ENCODE measurements at places on chromosomes 7 and 10.

GRCh38 chr7:47556511-47557180 lies 25.3 kb downstream of the TNS3 start:
- no peak for DNase-seq

DNA sequence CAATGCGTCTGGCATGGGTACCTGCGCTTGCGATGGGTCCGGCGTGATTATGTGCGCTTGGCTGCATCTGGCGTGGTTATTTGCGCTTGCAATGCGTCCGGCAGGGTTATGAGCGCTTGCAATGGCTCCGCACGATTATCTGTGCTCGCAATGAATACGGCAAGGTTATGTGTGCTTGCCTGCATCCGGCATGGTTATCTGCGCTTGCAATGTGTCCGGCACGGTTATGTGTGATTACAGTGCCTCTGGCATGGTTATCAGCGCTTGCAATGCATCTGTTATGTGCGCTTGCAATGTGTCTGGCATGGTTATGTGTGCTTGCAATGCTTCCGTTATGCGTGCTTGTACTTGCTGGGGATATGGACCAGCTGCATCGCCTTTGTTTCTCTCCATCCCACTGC lies 37.7 kb downstream of the RBAK start:
- no peak for DNase-seq

DNA sequence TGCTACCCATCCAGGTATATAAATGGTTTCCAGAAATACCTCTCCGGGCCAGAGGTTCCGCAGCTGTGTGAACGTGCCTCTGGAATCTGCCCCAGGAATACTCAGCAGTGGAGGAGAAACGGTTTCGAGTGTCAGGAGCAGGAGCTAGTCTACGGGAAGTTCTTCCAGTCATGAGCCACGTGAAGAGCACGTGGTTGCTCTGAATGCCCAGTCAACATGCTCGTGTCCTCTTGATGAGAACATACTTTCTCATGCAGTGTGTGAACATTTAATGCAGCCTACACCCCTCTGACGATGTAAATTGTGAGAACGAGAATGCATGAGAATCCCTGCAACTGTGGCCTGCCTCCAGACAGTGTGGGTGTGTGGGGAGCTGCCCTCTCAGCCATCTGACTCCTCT lies 277.0 kb upstream of the SHH start:
- DNase-seq = no peak

DNA sequence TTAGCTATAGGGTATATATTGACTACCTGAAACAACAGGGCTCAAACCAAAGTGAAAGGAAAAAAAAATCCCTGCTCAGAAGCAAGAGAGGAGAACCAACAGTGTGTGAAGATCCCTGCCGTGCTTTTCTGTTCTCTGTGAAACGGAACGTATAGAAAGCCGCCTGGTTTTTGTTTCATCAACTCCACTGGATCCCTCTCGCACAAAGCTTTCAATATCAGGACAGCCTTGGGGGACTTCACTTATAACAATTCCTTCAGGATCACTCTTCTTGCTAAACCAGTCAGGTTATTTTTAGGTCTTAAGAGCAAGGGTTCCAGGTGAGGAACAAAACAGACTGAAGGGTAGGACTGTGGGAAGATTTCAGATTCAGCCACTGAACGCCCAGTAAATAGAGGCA lies 151.1 kb upstream of the CACNA2D1 start:
- no peak for DNase-seq

- no peak for DNase-seq
Observed at GRCh38 chr7:131753620-131754222, 197.3 kb upstream of the PODXL start.

GRCh38 chr10:48468130-48468790 lies 136.6 kb downstream of the ARHGAP22 start:
- no peak for DNase-seq

- no peak for DNase-seq
Observed at GRCh38 chr7:38394660-38395059, 121.2 kb upstream of the TARP start.

DNA sequence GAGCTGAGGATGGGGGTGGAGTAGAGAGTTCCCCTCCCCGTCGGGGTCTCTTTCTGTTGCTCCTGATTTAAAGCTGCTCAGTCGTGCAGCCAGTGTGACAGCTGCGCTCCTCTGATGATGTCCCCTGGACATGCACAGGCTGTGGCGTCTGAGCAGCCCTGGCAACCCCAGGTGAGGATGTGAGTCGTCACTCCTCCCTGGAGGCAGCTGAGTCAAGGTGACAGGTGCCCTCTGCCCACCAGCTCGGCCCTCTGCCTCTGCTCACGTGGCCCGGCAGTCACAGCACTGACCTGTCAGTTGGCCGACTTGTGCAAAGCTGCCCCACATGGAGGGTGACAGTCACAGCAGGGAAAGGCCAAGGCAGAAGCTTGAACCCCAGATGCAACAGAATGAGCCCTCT lies 33.9 kb downstream of the ANXA8 start:
- DNase-seq = no peak

GRCh38 chr7:50156706-50157105 lies 63.7 kb upstream of the ZPBP start:
- no peak for DNase-seq

DNA sequence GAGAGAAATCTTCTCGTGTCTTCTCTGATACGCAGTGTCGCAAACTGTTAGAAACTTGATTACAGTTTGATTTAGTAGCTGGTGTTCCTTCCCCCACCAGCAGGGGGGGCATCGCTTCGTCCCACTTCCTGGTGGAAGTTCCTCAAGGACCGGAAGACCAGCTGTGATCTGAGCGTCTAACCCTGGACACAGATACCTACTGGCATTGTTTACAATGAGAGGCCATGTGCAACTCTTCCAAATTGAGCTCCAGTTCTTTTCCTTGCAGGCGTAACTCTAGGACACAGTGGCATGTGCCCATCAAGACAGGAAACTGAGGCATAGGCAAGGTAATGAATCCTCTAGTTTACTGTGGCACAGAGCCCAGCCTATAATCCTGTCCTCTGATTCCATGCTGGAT lies 219.0 kb downstream of the CCDC3 start:
- no peak for DNase-seq

DNA sequence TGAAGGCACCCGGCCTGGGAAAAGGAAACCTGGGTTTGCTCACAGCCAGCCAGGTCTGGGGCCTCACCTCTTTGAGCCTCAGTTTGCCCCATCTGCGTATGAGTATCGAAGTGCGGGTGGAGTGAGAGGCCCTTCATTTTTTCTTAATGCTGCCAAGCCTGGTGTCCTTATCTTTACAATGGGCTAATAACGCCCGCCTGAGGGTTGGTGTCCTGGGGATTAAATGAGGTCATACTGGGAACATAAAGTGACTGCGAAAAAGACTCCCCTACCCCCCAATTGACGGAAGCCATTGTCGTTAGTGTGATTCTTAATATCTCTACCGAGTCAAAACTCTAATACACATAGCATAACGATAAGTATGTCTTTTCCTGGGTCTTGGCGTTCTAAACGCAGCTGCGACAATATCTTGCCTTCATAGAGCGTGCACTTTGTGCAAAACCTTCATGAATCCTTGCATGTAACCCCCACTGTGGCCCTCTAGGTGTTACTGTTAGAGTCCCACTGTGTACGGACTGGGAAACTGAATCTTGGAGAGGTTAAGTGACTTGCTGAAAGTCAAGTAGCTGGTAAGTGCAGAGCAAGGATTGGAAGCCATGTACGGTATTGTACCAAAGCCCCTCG lies 11.4 kb upstream of the GRB10 start:
- no peak for DNase-seq

DNA sequence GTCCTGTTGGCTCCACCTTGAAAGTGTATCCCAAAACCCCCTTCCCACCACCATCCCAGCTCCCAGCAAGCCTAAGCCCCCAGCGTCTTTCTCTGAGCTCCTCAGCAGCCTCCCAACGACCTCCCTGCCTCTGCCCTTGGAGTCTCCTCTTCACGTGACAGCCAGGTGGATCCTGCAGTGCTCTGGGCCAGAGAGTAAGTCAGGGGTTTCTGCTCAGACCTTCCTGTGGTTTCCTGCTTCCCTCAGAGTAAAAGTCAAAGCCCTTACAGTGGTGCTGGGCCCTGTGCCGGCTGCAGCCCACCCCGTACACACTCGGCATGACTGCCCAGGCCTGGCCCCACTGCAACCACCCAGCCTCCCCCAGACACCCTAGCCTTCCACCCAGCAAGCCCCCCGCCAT lies 51.9 kb downstream of the OAT start:
- no peak for DNase-seq

DNA sequence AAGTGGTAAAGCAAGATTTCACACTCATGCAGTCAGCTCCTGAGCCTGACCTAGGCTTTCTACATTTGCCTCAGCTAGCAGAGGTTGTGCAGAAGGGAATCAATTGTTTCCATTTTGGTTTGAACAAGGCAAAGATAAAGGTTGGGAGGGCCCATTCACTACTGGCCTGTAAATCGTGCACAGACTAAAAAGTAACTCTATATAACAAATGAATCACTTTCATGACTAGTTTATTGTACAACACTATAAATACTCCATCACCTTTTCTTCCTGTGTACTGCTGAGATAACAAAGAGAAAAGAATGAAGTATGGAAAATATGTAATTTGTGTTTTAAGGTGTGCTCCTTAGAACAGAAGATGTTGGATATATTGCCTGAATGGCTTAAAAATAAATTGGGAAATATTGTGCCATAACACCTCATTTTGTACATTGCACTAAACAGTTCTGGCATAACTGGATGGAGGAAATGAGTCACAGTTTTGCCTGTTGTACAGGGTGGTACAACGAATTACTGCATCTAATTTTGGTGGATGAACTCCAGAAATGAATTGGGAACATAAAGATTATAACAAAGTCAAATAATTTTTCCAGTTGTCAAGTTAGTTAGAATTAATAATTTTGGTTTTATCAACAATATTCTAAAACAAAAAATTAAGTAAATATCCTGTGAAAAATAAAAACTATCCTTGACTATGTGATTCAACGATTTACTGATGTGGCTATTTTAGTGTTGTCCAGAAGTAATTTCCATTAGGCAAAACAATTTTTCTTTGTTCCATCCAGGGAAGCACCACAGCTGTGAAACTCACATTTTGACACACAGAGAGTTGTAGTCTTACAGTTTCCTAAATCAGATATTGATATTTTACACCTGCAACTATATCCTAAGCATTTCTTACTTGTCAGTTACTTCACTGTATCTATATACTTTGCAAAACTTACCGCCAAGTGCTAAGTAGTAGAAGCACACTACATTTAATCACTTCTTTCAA lies 18.0 kb downstream of the SEMA3C start:
- DNase-seq = no peak

DNA sequence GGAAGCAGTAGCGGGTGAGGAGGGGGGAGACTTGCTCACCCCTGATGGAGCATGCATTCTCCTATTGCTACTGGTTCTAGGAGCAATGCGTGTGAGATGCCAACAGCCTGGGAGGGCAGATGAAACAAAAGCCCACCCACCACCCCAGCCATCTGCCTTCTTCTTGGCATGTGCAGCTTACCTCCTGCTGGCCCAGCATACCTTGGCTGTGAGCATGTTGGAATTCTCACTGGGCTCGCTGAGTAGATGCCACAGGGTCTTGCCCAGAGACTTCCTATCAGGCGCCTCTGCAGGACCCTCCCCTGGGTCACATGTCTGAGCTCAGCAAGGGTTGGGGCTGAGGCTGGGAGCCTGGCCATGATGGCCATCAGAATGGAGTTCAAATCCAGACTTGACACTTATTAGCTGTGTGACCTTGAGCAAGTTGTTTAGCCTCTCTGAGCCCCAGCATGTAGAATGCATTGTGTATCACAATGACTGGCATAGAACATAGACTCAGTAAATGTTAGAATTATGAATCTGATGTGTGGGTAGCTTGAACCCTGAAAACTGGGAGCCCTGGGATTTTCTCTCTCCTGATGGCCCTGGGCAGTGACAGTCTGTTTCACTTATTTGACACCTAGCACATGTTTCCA lies 38.2 kb downstream of the CDH23 start:
- no peak for DNase-seq

DNA sequence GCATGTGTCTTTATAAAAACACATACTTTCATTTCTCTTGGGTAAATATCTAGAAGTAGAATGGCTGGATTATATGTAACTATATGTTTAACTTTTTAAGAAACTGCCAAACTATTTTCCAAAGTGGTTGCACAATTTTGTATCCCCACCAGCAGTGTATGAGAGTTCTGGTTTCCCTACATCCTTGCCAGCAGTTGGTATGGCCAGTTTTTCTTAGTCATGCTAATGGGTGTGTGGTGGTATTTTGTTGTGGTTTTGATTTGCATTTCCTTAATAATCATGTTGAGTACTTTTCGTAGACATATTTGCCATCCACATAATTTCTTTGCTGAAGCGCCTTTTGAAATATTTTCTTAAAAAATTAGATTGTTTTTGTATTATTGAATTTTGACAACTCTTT lies 60.3 kb downstream of the NEUROG3 start:
- DNase-seq = no peak

GRCh38 chr7:13749636-13750035 lies 239.8 kb downstream of the ETV1 start:
- DNase-seq = no peak

GRCh38 chr10:125857185-125857760 lies 23.8 kb downstream of the DHX32 start:
- DNase-seq = no peak

DNA sequence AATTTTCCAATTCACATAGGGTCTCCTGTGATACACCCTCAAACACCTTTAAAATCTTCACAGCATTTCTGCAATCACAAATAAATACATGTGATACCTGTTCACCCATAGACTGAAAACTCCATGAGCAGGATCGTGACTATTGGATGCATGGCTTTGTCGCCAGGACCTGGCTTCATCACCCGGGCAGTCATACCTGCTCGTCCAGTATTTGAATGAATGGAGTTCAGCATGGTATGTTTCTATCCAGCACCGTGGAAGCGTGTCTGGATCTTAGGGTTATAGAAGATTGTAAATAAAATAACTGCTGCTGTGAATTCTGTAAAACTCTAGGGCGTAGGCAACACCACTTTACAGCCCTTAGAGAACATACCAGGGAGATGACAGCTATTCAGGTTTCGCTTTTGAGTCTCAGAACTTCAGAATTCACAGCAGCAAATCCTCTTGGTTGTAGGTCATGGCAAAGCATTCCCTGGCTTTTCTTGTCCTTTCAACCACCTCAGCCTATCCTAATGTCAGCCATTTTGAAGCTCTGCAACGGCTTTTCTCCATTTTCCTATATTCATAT lies 47.4 kb upstream of the USP6NL start:
- no peak for DNase-seq

GRCh38 chr10:97101166-97101940 lies 84.4 kb downstream of the SLIT1 start:
- no peak for DNase-seq

- no peak for DNase-seq
Observed at GRCh38 chr7:14229047-14229446, 239.6 kb upstream of the ETV1 start.

Data from stimulated activated CD8-positive, alpha-beta memory T cell treated with anti-CD3 and anti-CD28 coated beads, Interleukin-15, amount 100 ng/mL, for 24 hours (primary cell).